ENCODE measurements at places on chromosomes 2 and 18.
A peak's percentile ranks its signal among the peaks of the same experiment; 100 is the strongest.

DNA sequence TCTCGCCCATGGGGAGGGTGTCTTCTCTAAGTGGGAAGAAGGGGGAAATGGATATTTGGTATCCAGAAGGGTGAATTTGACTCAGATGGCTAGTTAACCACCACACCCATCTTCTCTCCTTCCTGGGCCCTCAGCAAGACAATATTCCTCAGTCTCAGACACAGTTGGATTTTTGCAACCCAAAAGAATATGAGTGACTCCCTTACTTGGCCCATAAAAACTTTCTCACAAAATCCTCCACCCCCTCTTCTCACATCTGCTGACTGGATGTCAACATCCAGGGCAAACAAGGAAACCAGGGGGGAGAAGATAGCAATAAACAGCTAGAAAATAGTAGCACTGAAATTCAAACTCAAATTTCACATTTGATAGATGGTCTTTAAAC, 35.3 kb upstream of the GCC2 start:
- DNase-seq: no peak

GRCh38 chr2:211996857-211997256, 541.7 kb downstream of the ERBB4 start:
- no peak for DNase-seq

DNA sequence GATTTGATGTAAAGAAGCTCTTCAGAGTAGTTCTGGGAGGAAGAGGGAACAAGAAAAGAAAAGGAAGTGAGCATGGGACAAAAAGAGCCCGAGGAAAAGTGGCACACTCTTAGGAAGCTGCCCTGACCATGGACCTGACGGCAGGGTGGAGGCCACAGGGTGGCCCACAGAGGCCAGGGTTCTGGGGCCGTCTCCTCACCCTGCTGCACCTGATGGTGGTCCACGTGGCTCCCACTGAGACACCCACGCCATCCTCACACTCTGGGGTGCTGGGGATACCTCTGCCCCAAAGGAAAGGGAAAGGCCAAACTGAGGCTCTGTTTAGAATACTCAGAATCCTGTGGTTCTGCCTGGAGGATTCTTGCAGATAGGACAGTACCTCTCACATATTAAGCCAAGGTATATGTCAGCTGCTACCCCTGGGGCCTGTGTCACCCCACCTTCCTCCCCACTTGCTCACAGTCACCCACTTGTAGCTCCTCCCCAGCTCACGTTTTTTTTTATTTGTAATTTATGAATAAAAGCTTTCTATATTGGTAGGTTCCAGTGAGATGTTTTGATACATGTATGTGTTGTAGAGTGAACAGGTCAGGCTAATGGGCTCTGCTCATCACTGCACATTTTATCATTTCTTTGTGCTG, 171.1 kb downstream of the LDLRAD4 start:
- no peak for DNase-seq

DNA sequence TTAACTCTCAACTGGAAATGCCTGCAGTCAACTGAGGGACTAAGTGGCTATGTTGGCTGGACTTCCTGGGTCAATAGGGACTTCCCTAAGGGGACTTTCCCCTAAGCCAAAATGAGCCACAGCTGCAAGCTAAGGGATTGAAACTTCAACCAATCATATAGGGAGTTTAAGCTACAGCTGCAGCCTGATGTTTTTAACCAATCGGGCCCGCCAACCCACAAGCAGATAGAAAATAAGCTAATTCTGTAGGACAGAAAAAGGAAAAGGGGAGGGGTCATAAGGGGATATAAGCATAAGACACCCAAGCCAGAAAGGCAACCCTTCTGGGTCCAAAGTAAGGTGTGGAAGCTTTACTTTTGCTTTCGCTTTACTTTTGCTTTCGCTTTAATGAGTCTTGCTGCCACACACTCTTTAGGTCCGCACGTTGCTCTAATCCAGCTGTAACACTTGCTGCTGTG, 927.5 kb downstream of the ERBB4 start:
- DNase-seq: peak; percentile 2

DNA sequence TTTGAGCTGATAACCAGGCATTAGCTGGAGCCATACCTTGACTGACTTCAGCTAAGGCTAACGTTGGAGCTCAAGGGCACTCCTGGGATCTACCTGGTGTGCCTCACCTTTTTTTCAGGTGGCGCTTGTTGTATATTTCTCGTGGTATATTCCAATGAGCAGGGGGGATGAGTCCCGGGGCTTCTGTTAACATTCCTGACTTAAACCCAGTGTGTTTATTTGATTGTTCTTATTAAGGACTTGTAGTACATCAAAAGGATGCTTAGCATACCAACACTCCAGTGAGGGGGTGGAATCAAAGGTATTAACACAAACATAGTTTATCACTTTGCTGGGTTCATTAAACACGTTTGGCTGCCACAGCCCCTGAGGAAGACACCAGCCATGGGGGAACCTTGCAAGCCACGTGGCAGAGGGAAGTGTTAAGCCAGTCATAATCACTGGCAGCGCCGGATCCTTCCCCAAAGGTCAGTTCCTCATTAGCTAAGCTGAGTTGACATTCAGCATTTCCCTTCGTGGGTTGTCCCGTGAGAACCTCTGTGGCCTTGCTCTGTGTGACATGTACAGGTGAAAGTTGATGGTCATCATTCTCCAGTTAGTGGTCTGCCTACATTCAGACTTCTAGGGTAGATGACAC, 119.5 kb upstream of the MCFD2 start:
- peak; percentile 90 for DNase-seq

DNA sequence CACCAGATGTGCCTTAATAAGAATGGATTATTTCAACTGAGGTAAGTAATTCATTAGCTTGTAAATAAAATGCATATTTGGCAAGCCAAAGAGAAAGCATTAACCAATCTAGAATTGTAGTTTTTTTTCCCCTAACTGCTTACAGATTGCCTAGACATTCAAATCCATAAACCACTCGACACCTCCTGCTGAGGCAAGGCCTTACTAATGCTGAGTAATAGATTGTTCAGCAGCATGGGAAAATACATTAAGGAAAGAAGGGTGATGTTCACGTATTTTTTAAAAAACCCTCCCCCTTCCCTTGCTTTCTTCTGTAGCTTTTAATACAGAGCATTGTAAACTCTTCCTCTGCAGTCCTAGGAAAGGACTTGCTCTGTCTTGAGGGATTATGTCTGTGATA, 17.0 kb upstream of the LINC00305 start:
- no peak for DNase-seq

GRCh38 chr18:25192065-25192464, 159.9 kb downstream of the ZNF521 start:
- DNase-seq: no peak

DNA sequence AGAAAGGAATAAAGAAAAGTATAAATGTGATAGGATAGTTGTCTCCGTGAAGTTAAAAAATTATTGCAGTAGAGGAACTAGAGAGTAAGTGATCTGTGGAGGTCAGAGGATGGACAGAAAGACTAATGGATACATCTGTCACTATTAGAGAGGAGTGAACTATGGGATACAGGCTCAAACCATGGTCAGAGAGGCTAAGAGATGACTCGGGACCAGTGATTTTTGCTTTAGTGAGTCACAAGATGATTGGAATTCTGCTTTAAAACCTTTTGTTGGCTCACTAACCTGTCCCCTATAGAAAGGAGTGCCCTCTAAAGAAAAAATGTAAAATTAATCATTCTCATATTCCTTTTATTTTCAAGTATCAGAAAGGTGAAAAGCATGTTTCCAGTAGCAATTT, 30.3 kb downstream of the ALMS1 start:
- DNase-seq: no peak

- DNase-seq: no peak
Measured at GRCh38 chr18:2655954-2656236, 369 bp downstream of the SMCHD1 start.

GRCh38 chr2:66854298-66854697, 419.4 kb downstream of the MEIS1 start:
- DNase-seq: no peak

GRCh38 chr18:57659460-57660102, 37.9 kb upstream of the NARS1 start:
- DNase-seq: no peak

GRCh38 chr2:46747297-46747818, 168.2 kb downstream of the MCFD2 start:
- peak; percentile 33 for DNase-seq

GRCh38 chr18:73007915-73008308, 140.1 kb upstream of the NETO1 start:
- no peak for DNase-seq

- peak; percentile 89 for DNase-seq
Measured at GRCh38 chr18:51039138-51040112, 9.4 kb downstream of the SMAD4 start.

GRCh38 chr18:77078690-77079070, 53.9 kb downstream of the MBP start:
- DNase-seq: no peak

DNA sequence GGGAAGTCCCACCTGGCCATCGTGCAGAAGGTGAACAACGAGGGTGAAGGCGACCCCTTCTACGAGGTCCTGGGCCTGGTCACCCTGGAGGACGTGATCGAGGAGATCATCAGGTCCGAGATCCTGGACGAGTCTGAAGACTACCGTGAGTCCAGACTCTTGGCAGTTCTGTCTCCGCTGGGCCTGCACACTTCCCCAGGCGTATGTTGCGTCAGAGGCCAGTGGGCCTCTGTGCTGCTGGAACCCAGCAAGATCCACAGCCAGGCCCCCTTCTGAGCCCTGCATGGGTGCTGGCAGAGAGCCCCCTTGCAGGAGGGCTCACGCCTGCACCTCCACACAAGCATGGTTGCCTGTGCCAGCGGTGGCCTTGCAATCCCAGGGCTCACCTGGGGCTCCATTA, 9.0 kb downstream of the CNNM3 start:
- no peak for DNase-seq

DNA sequence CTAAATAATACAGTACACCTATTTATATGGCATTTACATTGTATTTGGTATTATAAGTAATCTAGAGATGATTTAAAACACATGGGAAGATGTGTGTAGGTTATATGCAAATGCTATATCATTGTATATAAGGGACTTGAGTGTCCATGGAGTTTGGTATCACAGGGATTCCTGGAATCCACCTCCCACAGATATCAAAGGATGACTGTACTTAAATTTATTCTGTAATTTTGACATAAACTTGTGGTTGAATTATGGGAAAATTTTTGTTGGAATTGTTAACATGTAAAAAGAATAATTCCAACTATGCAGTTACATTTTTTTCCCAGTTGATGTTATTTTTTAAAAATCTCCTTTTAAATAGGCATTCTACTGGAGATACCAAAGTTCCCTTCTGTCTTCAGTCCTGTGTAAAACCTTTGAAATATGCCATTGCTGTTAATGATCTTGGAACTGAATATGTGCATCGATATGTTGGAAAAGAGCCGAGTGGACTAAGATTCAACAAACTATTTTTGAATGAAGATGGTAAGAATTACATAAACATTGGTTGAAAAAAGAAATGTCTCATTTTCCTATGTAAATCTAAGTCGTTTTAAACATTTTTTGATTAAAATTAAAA, 24.1 kb downstream of the GLS start:
- DNase-seq: no peak
